ENCODE measurements at places on chromosomes 7 and 10.

- DNase-seq: no peak
Observed at GRCh38 chr7:5083311-5083711, 37.7 kb downstream of the RBAK start.

GRCh38 chr10:50415292-50415691 is 164.0 kb upstream of the ASAH2 start:
- DNase-seq: no peak

GRCh38 chr7:131583430-131583829 is 27.0 kb upstream of the PODXL start:
- DNase-seq: no peak

DNA sequence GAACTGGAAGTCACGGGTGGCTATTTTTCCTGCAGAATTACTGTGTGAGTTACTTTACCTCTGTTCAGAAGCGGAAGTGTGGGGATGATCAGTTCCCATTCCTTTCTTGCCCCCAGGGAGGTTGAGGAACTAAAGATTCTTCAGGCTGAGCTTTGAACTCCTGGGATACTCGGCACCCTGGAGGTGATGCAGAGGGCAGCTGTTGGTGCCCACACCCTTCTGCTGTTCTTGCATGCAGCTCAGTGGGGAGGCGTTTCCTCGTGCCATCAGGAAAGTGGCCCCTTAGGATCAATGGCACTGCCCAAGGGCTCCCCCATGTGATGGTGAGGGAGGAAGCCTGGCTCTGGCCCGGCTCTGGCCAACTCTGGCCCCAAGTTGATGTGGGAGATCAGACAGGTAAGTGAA is 44.7 kb upstream of the MXI1 start:
- DNase-seq: no peak

DNA sequence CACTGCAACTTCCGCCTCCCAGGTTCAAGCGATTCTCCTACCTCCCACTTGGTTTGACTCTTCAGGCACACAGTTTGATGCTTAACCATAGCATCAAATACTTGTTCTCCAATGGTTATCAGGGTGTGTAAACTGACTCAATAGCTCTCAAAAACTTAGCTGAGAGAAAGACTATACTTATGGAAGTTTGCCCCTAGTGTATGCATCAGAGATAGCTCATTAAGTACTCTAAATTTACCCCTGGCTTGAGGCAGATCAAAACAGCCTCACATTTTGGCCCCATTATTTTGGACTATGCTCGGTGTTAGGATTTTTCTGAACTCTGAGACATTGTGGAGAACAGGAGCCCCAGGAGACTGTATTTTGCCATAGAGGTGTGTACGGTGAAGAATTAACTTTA is 40.8 kb upstream of the SLC35B4 start:
- no peak for DNase-seq

DNA sequence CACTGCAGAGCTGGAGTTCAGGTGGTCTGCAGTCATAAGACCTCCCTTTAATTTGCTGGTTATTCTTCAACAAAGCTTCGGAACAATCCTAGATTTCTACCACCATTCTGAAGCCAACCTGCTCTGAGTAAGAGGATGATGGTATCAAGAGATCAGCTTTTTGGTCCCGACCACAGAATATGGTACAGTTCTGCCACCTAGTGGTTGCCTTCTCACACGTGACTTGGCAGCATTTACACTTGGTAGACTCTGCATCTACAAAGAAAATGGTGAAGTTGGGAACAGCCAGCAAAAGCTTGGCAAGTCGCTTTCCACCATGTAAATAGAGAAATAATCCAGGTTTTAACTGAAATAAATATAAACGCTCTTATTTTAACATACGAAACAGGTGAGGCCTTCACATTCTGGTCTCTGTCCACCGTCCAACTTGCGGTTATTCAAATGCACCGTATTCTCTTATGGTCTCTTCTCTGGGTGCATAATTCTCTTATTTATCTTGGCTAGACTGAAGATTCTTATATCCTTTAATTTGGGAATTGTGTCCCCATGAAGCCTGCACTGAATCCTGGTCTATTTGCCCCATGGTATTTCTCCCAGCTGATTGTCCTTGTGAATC is 173.9 kb upstream of the GRM3 start:
- DNase-seq: peak; percentile 67

GRCh38 chr7:38070718-38071117 is 107.3 kb upstream of the STARD3NL start:
- peak; percentile 22 for DNase-seq

GRCh38 chr10:133438711-133439273 is 14.4 kb upstream of the SPRN start:
- no peak for DNase-seq

DNA sequence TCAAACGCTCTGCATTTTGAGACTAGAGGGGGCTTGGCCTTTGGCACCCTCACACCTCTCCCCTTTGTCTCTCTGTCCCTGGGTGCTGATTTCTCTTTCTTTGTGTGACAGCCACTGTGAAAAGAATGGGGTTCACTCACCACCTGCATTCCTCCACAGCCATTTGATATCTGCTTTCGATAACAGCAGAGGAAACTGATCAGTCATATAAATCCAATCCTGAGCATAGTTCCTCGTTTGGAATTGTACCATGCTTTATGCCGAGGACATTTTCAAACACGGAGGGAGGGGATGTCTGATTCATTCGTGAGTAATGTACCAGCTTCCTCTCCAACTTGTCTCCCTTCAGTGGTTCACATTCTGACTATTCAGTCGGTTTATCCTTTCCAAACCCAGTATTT is 15.8 kb downstream of the MET start:
- DNase-seq: peak; percentile 79

GRCh38 chr7:42704710-42705109 is 207.2 kb downstream of the C7orf25 start:
- no peak for DNase-seq

DNA sequence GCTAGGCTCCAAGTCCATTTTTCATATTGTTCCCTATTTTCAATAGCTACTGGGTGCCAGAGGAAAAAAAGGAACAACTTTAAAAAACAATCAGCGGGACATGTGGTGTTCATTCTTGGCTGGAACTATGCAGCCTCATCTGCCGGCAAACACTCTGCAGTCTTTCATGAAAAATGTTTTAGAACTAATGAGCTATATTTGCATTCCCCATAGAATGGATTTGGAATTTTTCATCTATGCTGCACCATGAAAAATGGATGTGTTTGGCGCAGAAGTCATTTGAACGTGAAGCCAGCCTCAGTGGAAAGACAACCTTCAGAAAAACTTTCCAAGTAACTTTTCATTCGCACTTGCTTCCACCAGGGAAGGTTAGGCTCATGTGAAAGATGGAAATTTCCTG is 270.5 kb downstream of the SKAP2 start:
- DNase-seq: no peak

DNA sequence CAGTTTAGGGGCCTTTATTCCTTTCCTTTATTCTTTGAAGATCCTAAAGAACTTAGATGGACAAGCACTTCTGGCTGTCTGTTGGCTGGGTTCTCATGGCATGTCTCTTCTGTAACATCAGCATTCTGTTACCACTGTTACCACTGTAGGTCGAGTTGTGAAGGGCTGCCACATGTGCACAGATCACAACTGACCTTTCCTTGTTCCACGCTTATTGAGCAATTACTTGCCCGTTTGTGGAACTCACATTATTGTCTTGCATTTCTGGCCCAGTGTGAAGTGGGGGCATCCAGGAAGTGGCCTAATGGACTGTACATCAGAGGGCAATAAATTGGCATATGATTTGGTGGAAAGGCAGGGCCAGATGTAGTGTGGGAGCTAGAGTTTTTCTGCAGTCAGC is 23.7 kb downstream of the GBF1 start:
- peak; percentile 12 for DNase-seq

DNA sequence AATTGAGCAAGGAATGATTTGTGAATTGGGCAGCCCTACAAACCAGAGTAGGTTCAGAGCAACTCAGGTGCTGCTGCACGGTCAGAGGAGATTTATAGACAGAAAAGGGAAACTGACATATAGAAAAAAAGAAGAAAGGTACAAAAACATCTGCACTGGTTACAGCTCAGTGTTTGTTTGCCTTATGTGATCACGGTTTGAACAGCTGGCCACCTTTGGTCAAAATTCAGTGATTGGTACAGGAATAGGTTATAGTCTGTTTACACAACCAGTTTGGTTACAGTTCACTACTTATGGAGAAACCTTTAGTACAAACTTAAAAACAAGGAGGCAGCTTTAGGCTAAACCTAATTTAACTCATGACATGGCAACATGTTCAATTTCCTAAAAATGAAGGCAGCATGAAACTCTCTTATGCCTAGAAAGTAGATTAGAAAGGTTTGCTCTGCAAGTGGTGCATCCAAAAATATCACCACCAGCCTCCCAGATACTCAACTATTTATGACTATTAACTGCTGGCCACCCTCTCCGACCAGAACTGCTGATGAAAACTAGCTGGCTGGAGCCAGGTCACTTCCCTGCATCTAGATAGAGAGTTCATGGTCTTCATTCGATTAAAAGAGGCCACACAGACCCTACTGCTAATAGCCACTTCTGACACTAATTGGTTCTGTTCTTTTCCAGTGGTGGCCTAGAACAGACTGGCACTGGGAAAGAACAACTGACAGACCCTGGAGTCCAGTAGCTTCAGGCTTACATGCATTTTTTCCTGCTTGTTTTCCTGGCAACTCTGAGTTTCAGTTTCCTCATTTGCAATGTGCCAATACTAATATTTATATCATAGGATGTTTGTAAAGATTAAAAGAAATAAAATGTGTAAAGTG is 548.0 kb downstream of the CCSER2 start:
- no peak for DNase-seq

- peak; percentile 42 for DNase-seq
Observed at GRCh38 chr10:91043173-91043910, 122.5 kb upstream of the ANKRD1 start.

GRCh38 chr10:35516102-35516670 is 89.0 kb upstream of the GJD4 start:
- DNase-seq: no peak

DNA sequence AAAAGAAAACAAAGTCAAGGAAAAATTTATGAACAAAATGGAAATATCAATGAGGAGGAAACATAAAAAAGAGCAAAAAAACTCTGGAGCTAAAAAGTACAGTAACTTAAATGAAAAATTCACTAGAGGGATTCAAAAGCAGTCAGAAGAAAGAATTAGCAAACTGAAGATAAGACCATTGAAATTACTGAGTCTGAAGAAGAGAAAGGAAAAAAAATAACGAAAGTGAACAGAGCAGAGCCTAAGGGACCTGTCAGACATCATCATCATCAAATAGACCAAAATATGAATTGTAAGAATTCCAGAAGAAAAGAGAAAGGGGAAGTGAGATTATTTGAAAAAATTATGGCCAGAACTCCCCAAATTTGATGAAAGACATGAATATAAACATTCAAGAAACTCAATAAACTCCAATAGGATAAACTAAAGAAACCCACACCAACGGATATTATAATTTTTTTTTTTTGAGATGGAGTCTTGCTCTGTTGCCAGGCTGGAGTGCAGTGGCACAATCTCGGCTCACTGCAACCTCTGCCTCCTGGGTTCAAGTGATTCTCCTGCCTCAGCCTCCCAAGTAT is 16.2 kb downstream of the NPC1L1 start:
- DNase-seq: no peak

All from astrocyte of the spinal cord (primary cell).